ENCODE measurements at places on chromosomes 3 and 15.

GRCh38 chr3:126998320-126998719 lies 15.4 kb downstream of the PLXNA1 start:
- no peaks in the 10 kb centered on the region for H3K36me3 ChIP-seq
- no peaks in the 10 kb centered on the region for H3K4me1 ChIP-seq
- no peak overlapping the region for H3K4me3 ChIP-seq

GRCh38 chr3:156676768-156677479 lies 2.5 kb downstream of the TIPARP start:
- peak; percentile 14 for DNase-seq
- H3K4me1 ChIP-seq = peaks cover 60% of the 10 kb centered on the region
- H3K4me3 ChIP-seq = no peak overlapping the region
- no peaks in the 10 kb centered on the region for H3K27me3 ChIP-seq

DNA sequence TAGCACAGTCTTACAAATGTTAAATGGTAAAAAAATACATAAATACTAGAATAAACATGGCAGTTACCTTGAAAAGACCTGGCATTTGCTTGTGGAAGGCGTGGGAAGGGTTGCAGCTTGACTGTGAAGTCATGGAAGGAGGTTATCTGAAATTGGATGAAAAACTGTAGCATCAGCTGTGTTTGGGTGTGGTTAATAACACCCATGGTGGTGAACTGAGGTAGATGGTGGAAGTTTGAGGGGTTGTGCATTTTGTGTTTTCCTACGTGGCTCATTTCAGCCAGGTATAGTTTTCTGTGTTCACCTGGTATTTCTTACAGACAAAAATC lies 46.5 kb downstream of the PSMD6 start:
- H3K4me1 ChIP-seq = peaks cover 93% of the 10 kb centered on the region
- H3K36me3 ChIP-seq = peaks cover 27% of the 10 kb centered on the region
- no peaks in the 10 kb centered on the region for H3K27me3 ChIP-seq
- H3K27ac ChIP-seq = no peak overlapping the region
- DNase-seq = no peak

DNA sequence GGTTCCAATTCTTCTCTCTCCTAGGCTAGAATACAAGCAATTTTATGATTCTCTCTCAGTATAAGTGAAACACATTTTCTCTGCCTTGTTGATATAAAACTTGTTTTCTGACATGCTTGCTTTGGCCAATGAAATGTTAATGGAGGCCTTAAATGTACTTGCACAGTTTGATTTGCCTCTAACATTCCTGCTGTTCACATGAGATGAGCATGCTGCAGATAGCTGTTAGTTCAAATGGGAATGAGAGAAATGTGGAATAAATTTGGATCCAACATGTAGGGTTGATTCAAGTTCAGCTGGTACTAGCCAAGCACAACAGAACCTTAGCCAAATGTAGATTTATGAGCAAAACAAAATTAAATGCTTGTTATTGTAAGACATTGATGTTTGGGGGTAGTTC lies 32.6 kb upstream of the FHIT start:
- H3K27ac ChIP-seq = no peak overlapping the region
- no peaks in the 10 kb centered on the region for H3K36me3 ChIP-seq
- no peak for DNase-seq
- H3K27me3 ChIP-seq = no peaks in the 10 kb centered on the region

DNA sequence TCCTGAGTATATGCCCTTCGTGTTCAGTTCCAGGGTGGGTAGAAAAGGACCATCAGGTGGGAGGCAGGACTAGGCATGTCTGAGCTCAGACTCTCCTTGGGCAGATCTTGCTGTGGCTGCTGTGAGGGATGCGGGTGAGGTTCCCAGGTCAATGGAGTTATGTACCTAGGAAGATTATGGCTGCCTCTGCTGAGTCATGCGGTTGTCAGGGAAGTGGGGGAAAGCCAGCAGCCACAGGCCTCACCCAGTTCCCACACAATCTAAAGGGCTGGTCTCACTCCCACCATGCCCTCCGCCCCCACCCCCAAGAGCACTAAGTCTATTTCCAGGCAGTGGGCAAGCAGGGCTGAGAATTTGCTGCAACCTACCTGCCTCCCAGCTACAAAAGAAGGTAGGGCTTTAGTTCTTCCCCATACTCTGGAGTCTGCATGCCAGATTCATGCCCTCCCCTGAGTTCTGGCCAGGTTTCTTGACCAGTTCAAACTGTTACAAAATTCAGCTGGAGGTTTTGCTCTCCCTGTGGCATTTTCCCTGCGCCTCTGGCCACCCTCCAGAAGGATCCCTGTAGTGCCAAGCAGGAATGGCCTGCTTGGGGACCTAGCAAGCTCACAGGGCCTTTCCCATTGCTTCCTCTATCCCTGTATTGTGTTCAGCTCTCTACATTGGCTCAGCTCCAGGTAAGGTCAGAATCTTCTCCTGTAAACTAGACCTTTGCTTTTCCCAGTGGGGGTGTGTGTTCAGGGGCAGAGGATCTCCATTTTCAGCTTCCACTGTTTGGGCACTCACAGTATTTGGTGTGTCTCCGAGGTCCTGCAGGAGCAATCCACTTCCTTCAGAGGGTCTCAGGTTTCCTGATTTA lies 12.7 kb upstream of the TMCO5A start:
- no peaks in the 10 kb centered on the region for H3K4me1 ChIP-seq
- no peak overlapping the region for H3K27ac ChIP-seq
- no peaks in the 10 kb centered on the region for H3K36me3 ChIP-seq
- no peak for DNase-seq
- no peaks in the 10 kb centered on the region for H3K27me3 ChIP-seq

- H3K27ac ChIP-seq = no peak overlapping the region
- H3K36me3 ChIP-seq = no peaks in the 10 kb centered on the region
- no peaks in the 10 kb centered on the region for H3K4me1 ChIP-seq
- no peak for DNase-seq
- no peaks in the 10 kb centered on the region for H3K27me3 ChIP-seq
These were observed 284.8 kb upstream of the ARL6 start for GRCh38 chr3:97479740-97480139.

GRCh38 chr3:52606373-52607085 lies 70.1 kb downstream of the UQCC5 start:
- no peak overlapping the region for H3K27ac ChIP-seq
- H3K36me3 ChIP-seq = peaks cover 32% of the 10 kb centered on the region
- H3K4me3 ChIP-seq = no peak overlapping the region
- no peak for DNase-seq

DNA sequence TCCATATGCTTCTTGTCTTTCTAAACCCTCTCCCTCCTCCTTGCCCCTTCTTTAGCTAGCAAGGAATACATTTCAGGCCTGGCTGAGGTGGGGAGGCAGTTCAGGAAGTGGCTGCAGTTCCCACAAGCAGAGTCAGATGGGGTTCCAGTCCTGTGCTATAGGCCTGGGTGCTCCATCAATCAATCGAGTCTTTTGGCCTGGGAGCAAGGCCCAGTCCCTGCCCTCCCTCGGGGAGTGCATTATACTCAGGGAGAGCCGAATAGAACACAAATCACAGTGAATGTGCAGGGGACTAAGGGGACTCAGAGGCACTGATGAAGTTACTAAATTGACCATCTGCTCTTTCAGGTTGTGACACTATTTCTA lies 58.0 kb upstream of the HERC1 start:
- no peaks in the 10 kb centered on the region for H3K27me3 ChIP-seq
- H3K4me3 ChIP-seq = peak overlapping the region; percentile 4
- peaks cover 76% of the 10 kb centered on the region for H3K4me1 ChIP-seq
